ENCODE measurements at places on chromosomes 6 and 20.
A peak's percentile ranks its signal among the peaks of the same experiment; 100 is the strongest.

DNA sequence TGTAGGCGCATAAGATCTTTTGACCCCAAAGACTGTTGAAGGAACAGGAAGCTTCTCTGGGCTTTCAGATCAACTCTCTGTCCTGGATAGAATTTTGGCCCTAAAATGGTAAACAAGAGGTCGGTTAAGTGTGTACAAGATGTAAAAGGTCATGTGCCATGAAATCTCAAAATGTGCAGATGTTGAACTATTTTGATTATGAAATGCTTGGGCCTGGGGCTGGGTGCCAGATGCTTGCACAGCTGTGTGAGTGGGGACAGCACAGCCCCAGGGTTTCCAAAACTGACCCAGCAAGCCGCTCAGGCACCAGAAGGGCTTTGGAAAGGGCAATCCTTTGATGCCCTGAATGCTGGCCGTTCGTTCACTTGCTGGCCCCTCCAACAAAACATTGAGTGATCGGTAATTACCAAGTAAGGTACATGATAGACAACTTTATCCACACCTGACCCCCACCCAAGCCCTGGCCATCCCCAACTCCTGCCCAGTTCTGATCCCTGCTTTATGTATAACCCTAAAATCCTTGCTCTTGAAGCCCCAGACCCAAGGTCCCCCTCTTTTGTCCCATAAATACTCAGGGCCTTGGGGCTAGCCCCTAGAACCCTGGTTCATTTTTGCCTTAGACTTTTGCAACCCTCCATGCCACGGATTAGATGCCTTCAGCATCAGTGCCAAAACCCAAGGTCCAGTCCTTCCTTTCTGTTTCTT, 1.9 kb downstream of the TMEM239 start:
- DNase-seq: no peak

- no peak for DNase-seq
Observed at GRCh38 chr6:125048274-125048673, 86.0 kb downstream of the RNF217 start.

DNA sequence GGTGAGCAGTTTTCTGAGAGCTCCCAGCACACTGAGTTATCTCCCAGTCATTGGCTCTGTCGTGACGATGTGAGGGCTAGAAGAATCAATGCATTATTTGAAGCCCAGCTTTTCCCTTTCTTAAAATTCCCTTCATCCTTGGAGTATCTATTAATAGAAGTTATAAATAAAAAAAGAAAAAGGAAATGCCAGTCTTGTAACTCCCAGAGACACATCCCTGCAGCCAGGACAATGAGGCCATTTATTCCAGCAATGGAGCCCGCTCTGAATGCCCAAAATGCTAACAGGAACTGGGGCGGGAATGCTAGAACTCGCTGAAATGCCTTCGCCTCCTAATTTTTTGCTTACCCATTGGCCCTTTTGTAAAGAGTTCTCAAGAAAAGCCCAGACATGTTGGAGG, 305.8 kb downstream of the TFAP2C start:
- DNase-seq: no peak

- DNase-seq: no peak
Observed at GRCh38 chr6:136809091-136809860, 13.1 kb upstream of the PEX7 start.

DNA sequence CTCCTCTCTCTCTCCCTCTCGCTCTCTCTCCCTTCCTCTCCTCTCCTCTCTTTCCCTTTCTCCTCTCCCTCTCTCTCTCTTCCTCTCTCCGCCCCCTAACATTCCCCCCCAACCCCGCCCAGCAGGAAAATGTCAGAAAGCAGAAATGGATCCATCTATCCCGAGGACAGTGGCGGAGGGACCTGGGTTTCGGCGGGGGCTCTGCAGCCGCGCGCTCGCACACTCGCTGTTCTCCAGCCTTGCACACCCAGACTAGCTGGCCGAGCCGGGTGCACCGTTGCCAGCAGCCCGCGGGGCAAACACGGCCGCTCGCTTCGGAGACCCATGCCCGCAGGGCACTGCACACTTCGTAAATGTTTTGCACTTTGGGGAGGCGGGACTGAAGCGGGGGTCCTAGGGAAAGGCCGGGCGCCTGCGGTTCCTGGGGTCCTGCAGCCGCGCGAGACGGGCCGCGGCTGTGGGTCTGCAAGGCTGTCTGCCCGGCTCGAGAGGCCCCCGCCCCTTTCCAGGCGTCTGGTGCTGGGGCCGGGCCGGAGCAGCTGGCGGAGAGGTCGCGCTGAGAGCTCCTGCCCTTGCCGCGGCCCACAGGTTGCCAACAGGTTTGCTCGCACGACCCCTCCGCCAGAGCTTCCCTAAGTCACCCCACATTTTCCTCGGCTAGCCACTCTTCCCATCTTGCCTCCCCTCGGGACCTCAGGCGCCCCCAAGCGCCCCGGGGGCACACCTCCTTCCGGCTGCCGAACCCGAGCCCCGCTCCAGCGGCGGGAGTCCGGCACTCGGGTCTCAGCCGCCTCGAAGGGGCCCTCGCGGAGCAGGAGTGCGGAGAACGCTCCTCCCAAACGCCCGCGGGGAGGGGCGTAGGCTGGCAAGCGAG, 818 bp upstream of the MDGA1 start:
- DNase-seq: peak; percentile 56

DNA sequence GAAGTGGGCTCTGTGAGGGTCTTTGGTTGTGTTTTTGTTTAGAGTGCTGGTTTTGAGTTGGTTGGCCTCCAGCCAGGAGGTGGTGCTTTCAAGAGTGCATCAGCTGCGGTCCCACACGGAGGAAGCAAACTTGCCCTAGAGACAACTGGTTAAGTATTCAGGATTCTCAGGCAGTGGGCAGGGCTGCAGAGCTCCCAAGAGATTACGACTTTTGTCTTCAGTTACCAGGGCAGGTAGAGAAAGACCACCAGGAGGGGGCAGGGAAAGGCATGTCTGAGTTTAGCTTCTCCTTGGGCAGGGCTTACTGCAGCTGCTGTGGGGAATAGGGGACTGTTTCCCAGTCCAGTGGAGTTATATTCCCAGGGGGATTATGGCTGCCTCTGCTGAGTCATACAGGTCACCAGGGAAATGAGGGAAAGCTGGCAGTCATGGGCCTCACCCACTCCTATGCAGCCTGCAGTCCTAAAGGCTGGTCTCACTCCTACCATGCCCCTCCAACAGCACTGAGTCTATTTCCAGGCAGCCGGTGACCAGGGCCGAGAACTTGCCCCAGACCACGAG, 64.3 kb downstream of the TTI1 start:
- DNase-seq: no peak

GRCh38 chr20:17449031-17449430, 82.1 kb downstream of the BFSP1 start:
- DNase-seq: no peak

GRCh38 chr6:140905724-140906123, 1227.0 kb upstream of the GJE1 start:
- DNase-seq: no peak

- no peak for DNase-seq
Observed at GRCh38 chr6:52000064-52000463, 87.3 kb downstream of the PKHD1 start.

- no peak for DNase-seq
Observed at GRCh38 chr6:119390247-119390793, 40.8 kb upstream of the MAN1A1 start.

GRCh38 chr20:58228484-58229197, at the start of gene ANKRD60:
Gene ANKRD60, minus strand, starts transcription at chr20:58228653. Its CDS starts 0 bp downstream, at chr20:58228653.
- DNase-seq: no peak

- DNase-seq: no peak
Observed at GRCh38 chr6:142885182-142885867, 59.7 kb downstream of the HIVEP2 start.

DNA sequence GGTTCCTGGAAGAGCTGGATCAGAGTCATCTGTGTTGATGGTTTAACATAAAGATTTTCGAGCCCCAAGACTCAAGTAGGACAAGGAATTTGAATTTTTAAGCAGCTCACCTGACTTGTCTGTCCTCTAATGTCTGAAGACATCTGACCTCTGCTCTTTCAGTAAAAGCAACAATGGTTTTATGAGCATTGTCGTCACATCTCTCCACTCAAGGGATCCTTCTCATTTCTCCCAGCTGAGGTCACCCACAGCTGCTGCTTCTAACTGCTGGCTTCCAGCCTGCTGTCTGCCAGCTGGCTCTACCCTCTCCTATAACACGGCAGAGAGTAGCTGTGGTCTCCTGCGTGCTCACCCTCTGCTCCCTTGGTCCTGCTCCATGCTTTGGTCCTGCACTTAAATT, 24.7 kb upstream of the HDAC2 start:
- peak; percentile 25 for DNase-seq

DNA sequence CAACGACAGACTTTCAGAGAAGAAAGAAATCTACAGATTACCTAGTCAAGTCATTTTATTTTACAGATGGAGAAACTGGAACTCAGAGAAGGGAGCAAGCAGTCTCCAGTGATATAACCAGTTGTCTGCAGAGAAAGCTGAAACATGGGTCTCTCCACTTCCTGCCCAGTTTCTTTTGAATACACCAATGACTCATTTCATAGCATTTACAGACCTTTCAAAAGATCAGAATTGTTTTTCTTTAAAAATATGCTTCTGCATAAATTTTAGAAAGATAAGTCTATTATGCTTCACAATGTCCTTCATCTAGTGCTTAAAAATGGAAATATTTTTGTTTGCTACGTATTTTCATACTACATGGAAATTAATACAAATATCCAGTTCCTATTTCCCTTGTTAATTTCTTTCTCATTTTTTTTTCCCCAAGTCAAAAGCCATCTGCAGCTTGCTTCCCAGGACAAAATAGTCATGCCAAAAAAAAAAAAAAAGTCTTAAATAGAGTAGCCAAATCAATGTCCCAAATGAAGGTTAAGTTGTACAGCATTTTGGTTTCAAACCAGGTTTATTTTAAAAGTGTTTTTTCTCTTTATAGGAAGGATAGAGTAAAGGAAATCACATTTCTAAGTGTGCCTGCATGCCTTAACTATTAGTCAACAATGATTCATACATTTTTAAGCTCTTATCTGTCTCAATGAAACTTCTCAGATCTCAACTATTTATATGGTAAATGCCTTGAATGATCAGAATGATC, 36.9 kb downstream of the ARHGAP18 start:
- DNase-seq: no peak

- DNase-seq: no peak
Observed at GRCh38 chr6:46972531-46972930, 50.8 kb upstream of the ADGRF5 start.
